ENCODE measurements at places on chromosomes 5 and 9.

GRCh38 chr9:72633966-72634365 lies 112.6 kb downstream of the TMC1 start:
- no peak for DNase-seq

- DNase-seq, result no peak
These were observed 41.4 kb upstream of the LRRC14B start for GRCh38 chr5:149745-150485.

DNA sequence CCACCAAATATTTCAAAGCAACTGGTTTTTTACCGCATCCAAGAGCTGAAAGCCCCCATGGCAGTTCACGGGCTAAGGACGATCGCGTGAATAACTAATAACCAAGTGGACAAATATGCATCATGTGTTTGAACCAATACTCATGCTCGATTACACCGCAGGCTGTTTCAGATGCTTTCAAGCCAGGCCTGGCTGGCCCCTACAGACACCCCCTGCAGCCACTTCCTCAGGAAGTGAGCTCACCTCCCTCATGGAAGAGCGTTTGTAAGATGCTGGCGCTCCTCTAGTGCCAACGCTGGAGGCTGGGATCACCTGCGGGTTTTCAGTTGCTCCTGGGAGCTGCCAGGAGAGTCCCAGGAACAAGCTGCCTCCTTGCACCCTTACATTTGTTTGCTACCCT lies 53.9 kb upstream of the PTCH1 start:
- DNase-seq, result no peak

GRCh38 chr5:172076761-172077244 lies 70.4 kb upstream of the FBXW11 start:
- DNase-seq, result no peak

- peak; percentile 20 for DNase-seq
These were observed 34.4 kb downstream of the RAD50 start for GRCh38 chr5:132591145-132591544.

DNA sequence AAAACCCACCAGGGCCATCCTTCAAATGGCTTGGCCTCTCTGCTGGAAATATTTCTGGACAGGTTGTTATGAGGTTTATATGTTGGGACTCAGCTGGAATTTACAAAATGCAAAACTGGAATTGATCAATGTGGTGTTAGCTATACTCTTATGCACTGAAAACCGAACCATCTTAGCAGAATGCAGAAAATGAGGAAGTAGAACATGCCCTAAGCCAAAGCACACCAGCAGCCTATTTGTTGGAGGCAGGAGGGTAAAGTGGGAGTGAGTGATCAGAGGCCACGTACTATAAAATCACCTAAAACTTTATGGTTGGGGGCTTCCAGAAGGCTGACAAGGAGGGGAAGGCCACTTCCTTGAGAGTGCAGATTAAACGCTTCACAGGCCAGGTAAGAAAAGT lies 63.6 kb upstream of the C5orf63 start:
- peak; percentile 13 for DNase-seq

GRCh38 chr9:2657427-2657826 lies 35.8 kb downstream of the VLDLR start:
- DNase-seq, result peak; percentile 93

- no peak for DNase-seq
These were observed 5.2 kb downstream of the DENND1A start for GRCh38 chr9:123924727-123925126.

DNA sequence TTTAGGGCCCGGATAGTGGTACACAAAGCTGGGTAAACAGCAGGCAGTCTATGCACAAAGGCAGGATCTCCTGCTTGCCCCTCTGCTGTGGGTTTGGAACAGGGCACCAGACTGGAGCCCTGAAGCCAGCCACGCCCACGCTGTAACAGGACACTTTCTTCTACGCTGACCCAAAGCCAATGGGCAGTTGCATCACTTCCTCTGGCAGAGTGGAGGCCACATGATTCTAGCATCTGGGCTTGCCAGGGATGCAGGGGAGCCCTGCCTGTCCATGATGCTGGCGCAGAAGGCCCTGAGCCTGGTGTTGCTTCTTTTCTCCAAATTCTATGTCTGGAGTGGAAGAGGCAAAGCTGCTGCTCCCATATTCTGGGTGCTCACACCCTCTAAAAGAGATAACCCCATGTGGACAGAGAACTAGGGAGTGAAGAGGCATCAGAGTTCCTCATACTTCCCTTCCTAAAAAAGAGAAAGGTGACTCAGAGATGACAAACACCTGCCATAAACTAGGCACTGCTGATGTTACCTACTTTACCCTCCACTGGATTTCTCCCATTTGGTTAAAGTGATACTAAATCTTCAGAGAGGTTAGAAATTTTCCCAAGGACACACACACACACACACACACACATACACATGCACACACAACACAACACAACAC lies 260.3 kb upstream of the KLF4 start:
- DNase-seq, result no peak

Measured in NAMALWA (cell line).